Breast epithelium (tissue), 4 donors: ENCODE measurements at places on chromosomes 2 and 18.

- DNase-seq, result no peak
Observed at GRCh38 chr2:192560326-192560725, 365.6 kb upstream of the TMEFF2 start.

DNA sequence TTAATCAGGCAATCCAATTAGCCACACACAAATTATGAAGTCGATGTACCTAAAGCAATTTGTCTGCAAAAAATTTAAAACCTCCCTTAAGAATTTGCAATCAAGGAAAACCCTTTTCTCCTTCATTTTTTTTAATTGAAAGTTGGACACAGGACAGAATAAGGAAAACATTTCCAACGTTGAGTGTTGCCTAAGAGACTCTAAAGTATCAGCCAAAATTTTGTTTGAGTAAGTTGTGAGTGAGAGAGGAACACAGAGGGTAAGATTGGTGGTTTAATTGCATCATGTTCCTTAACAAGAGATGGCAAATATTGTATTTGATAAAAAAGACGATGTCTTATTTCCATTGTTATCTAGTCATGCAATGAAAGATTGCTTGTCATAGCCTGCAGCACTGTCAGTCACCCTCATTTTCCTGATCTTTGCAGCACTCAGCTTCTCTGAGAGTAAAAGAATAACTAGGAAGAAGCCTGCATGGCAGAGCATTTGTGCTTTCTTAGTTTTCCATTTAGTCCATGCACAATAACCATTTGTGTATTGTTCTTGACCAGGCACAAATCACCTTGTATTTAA, 115.5 kb downstream of the ICOS start:
- no peak for DNase-seq

GRCh38 chr2:26692279-26692896, at the start of gene KCNK3:
Gene KCNK3 (plus strand): TSS chr2:26692722. CDS start chr2:26692876, 154 bp downstream.
- DNase-seq, result peak; percentile 20

GRCh38 chr2:96093528-96093927, 22.8 kb downstream of the ADRA2B start:
- peak; percentile 3 for DNase-seq

DNA sequence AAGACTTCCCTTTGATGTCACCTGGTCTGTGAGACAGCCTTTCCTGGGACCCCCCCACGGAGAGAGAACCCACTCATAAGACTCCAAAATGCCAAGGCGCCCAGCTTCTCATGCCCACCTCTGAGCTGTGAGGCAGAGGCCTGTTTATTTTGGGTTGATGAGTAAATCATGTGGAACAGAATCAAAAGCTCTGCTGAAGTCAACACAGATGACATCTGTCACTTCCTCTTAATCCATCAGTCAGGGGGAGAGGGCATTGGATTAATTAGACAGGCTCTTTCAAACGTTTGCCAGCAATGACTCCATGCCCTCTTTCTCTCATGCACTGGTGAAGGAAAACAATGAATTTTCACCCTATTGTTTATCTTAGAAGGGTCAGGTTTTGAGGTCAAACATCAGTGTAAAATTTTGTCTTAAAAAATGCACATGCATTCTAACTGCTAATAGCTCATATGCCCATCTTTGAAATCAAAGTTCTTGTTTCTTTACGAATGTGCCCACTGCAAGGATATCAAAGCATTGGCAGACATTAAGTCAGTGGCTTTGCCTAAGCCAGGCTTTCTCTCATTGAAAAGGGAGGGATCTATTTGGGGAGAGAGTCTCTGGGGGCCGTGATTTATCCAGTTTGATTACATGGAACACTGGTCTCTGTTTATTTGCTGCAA, 184.1 kb downstream of the ACKR3 start:
- no peak for DNase-seq

GRCh38 chr18:13511961-13512577, 214.3 kb downstream of the FAM210A start:
- DNase-seq, result no peak

DNA sequence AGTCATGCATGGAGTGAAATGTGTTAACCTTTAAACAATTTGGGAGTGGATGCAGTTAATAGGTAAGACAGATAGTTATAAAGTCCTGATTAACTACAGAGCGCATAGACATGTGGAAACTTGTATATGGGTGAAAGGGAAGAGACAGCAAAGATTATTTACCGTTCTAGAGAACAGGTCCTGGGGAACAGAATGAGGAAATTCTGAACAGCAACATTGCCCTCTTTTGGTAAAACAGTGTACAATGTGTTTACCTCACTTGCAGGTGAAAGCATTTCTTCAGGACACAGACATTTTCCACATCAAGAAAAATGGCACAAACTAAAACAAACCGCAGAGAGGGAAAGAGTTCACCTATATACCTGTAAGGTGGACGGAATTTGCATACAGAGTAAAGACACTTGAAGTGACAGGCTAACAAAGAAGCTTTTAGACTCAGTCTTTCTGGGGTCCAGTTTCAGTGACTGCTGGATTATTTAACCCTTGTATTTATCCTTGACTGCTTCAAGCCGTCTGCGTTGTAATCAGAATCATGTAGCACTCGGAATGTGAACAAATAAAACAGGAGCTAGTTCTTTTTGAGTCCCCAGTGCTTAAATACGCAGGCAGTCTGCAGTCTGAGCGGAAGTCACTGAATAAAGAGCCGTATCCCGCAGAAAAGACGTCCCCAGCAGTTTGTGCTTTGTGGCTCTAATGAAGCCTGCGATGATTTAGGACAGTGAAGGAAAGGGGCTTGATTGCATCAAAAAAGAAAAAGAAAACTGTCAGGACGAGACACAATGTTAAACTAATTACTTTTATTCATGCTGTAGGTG, 364.8 kb upstream of the GALNT5 start:
- DNase-seq, result no peak

DNA sequence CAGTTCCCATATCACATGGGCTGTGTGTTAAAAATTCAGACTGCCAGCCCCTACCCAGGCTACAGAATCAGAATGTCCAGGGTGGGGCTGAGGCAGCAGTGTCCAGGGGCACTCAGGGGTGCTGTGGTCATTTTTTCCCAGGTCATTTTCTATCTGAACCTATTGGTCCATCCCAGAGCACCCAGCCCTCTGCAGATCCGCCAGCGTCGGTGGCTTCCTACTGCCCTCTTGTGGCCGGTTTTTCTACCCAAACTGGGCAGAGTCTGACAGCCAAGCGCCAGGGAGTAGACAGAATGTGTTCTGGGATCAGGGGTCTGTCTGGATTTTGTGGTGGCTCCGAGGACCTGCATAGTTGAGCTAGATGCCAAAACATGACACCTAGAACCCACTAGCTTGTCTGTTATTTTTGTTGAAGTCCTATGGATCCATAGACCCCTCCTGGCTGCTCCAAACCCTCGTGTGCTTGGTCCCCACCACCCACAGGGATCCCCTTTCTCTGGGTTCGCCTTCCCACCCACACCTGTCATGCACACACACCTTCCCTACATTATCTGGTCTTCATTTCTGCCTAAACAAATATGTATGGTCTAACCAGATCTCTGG, 34.1 kb upstream of the RMDN2 start:
- DNase-seq, result peak; percentile 35

GRCh38 chr2:352696-353095, 64.8 kb upstream of the ALKAL2 start:
- no peak for DNase-seq

DNA sequence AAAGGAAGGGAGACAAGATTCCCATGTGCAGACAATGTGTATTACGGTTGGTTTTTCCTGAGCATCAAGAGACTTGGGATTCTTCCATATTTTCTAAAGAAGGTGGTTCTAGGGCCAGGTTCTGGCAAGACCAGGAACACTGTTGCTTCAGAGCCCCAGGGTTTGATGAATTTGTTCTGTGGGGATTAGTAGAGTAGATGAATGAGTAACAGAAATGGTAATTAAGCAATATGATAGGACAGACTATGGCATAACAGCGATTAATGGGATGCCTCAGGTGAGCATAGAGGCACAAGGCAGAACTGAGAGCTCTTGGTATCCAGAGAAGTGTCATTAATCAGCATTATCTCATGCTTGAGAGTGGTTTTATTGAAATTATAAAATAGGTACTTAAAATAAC, 82.8 kb upstream of the PNPT1 start:
- DNase-seq, result no peak

GRCh38 chr2:239717319-239717675, 307.8 kb downstream of the NDUFA10 start:
- DNase-seq, result no peak

DNA sequence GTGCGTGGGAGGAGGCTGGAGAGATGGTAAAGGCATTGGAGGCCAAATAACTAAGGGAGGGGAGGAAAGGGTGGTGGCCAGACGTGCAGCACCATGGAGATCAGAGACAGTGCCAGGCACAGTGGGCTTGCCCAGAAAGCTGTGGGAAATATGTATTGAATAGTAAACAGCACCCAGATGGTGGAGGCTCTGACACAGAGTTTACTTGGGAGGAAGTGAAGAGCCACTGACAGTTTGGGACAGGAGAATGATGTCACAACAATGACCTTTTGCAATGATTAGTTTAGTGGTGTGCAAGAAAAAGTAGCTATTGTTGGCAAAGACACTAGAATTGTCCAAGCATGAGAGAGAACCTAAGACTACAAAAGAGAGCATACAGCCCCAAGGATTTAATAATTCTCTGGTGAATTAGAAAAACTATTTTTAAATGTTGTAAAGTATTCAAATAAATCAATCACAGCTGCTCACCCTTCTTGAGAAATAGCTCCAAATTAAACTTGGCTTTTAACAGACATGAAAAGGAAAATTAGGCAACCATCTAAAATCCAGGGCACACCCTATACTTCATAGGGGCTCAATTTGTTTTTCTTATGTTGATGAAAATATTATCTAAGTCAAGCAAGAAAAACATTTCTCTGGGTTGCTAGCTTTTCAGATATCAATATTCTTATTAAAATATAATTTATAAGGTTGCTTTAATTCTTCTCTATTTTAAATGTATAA, 458.7 kb upstream of the HNRNPA3 start:
- no peak for DNase-seq

DNA sequence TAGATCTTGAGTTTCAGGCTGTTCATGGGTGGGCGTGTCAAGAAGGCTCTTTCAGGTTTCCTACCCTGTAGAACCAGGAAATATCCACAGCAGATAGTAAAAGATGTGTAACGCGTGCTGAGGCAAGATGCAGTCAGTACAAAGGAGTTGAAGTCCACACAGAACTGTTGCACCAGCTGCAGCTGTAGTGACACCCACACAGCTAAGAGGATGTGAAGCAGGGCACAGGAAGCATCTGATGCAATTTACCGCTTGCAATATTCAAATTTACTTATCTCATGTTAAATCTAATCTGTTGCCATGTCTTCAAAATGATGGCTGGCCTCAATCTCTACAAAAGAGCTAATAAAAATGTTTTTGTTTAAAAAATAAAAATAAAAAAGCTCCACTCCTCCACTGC, 132.8 kb downstream of the ARHGAP15 start:
- no peak for DNase-seq

- no peak for DNase-seq
Observed at GRCh38 chr2:85246348-85246747, 81.4 kb downstream of the TGOLN2 start.

- no peak for DNase-seq
Observed at GRCh38 chr2:234368861-234369261, 128.0 kb downstream of the ARL4C start.

- DNase-seq, result no peak
Observed at GRCh38 chr2:169759987-169760386, 26.4 kb downstream of the KLHL23 start.

DNA sequence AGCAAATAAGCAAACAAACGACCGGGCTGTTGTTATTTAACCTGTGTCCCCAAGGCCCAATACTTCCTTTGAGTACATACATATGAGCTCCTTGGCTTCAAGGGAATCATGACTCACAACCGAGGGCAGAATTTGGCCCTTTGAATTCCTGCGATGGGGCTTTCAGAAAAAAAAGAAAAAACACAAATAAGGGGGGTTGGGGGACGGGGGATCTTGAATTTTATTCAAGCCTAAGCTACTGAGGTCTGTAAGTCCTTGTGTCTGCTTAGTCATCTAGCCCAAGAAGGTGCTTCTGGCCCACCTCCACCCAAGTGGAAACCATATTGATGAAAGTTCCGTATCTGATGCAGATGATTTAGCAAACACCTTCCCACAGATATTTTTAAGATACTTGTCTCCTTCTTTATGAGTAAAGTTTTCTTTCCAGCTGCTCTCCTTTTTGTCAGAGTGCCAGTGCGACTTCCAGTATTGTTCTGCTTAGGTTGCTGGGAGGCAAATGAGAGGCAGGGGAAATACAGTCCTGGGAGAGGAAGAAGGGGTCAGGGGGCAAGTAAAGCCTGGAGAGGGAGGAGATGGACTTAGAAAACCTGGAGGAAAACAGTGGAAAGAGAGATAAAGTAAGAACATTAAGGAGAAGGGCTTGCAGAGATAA, 169.6 kb downstream of the ZEB2 start:
- DNase-seq, result no peak

GRCh38 chr18:23301972-23302371, 151.1 kb upstream of the RIOK3 start:
- DNase-seq, result no peak

DNA sequence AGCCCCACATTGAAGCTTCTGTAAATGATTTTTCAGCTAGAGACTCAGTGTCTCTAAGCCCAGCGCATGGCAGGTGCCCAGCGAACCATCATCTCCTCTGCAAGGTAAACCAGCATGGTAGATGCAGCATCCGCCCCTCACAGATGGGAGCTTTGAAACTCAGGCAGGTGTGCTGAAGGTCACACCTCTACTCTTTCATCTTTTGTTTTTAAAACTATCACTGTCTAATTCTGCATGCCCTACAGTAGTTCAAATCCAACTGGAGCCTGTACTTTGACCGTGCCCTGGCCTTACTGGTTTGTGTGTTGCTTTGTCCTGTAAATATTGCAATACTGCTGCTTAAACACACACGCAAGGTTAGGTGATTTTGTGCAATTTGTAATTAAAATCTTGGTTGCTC, 831.1 kb downstream of the GALR1 start:
- DNase-seq, result no peak

DNA sequence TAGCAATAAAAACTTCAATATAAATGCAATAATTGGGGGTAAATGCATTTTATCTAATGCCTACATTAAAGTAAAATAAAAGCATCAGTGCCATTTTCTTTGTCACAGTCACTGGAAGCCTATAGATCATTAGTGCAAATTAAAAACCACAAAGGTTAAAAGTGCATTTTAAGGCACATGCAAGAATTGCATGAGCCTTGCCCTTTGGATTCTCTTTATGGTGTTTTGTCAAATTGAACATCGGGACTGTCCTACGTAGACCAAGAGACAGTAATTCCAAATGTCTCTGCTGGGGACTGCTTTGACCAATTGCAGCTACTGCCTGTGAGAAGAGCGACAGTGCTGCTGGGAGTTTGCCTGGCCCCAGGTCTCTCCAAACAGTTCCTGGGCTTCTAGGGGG, 130.3 kb upstream of the SATB2 start:
- DNase-seq, result no peak

- no peak for DNase-seq
Observed at GRCh38 chr2:105541189-105542050, 142.6 kb upstream of the FHL2 start.

- no peak for DNase-seq
Observed at GRCh38 chr2:11631462-11631861, 38.5 kb downstream of the NTSR2 start.

GRCh38 chr2:98519851-98520250, 75.2 kb downstream of the INPP4A start:
- no peak for DNase-seq
